NCI-H1105 (cell line): ENCODE measurements at places on chromosomes 12 and 14.

GRCh38 chr14:92472860-92473259 is 40.7 kb upstream of the RIN3 start:
- DNase-seq = no peak

- DNase-seq = no peak
These were observed 37.7 kb downstream of the C12orf75 start for GRCh38 chr12:105368047-105368646.

DNA sequence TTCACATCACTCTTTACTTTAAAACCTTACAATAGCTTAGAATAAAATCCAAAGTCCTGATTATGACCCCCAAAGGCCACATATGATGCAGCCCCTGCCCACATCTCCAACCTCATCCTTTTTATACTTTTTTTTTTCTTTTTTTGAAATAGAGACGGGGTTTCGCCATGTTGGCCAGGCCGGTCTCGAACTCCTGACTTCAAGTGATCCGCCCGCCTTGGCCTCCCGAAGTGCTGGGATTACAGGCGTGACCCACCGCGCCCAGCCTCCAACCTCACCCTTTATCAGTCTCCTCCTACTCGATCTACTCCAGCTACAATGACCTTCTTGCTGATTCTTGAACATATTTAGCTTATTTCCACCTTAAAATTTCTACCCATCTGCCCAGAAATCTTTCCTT is 1.2 kb upstream of the MAPKAPK5 start:
- no peak for DNase-seq

DNA sequence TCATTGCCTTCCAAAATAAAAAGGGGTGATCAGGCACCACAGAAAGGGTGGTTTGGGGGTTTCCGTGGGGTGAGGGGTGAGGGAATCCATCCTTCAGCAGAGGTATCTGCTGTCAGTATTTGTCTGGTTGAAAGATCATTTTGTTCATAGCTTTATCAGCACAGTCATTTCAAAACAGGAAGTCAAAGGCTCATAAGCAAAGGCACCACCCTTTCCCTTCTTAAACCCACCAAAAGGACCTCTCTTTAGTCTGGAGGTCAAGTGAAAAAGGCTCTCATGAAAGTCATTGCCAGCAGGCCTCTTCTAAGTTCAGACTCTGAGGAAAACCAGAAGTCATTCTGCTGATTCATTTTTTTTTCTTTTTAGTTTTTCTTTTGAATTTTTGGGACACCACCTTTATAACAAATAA is 6.2 kb downstream of the CHST11 start:
- no peak for DNase-seq

- DNase-seq = no peak
These were observed 65.4 kb downstream of the C14orf132 start for GRCh38 chr14:96104469-96105057.

DNA sequence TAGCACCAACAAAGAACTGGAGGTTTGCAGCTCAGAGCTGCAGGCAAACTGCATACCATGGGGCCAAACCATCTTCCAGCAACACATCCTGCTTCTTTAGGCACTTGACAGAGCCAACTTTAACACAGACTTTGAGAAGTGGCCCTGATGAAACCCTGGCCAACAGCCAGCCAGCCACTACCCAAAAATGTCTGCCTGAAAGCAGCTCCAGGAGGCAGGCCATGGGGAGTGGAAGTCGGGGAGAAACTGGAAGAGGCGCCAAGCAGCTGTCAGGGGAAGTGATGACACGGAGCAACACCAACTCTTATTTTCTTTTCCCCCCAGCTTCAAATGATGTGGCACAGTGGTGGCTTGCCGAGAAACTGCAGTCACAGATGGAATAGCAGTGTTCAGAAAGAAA is 110.9 kb upstream of the PLXNC1 start:
- DNase-seq = no peak

DNA sequence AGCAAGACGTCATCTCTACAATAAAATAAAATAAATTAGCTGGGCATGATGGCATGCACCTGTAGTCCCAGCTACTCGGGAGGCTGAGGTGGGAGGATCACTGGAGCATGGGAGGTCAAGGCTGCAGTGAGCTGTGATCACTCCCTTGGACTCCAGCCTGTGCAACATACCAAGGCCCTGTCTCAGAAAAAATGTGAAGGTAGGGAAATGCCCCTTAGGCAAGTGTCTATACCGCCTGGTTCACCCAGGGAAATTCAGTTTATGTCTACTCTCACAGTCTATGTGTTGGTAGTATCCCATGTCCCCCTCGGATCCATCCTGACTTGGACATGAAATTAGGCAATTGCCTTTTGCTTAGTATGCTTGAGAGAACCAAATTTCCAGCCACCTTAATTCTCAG is 88.4 kb upstream of the TMEM132C start:
- no peak for DNase-seq

GRCh38 chr14:80047761-80048160 is 163.5 kb downstream of the DIO2 start:
- no peak for DNase-seq

DNA sequence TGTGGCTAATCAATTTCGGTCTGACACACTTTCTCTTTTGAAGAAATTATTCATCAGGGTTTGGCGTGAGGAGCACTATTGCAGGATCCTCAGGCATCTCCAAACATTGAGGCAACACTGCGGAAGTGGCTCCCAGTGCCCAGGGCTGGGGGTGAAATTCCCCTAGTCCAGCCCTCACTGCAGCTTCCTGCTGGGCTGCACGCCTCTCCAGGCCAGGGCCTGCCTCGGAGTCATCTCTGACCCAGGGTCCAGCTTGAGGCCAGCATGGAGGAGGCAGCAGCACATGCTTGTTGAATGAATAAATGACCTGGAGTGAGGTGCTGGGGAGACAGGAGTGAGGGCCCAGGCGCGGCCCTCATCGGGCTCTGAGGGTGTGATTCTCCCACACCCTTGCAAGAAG is 36.0 kb upstream of the TDRD9 start:
- DNase-seq = no peak

GRCh38 chr12:111339321-111339938 is 29.5 kb downstream of the PHETA1 start:
- DNase-seq = no peak

- DNase-seq = no peak
These were observed 326.3 kb downstream of the ZFP36L1 start for GRCh38 chr14:68466491-68466977.

DNA sequence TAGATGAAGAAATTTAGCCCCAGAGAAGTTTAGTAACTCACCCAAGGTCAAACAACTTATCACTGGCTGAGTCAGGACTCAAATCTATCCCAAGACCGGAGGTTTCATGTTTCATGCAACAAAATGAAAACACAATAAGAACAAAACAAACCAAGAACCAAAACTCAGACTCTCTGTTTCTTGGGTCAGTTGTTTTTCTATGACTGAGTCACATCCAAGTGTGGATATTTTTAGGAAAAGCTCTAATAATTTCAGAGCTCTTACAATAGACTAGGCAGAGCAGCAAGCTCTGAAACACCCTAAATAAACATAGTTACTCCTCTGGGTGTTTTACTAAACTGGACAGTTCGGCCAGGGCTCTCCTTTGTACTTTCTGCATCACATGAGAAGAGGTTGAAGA is 87.6 kb upstream of the PRB2 start:
- DNase-seq = no peak
